ENCODE measurements at places on chromosomes 1 and 21. TPM values are rescaled to one million over a fixed set of nuclear protein-coding genes. Genes with fewer than 3 reads are reported as not detected.

SLC44A3 gene
- 1.8 TPM for total RNA-seq

CASQ2 gene
- total RNA-seq = not detected

SIM2 gene
- 4.8 TPM for total RNA-seq

RBM11 gene
- total RNA-seq = not detected

NR5A2 gene
- total RNA-seq = 3.9 TPM

MRPS6 gene
- total RNA-seq = 43.4 TPM
